ENCODE measurements at places on chromosomes 3 and 15.

GRCh38 chr3:37586280-37586679 is 275.4 kb upstream of the CTDSPL start:
- no peak for DNase-seq

- DNase-seq: no peak
These were observed 30.1 kb downstream of the IGF1R start for GRCh38 chr15:98678484-98678883.

- no peak for DNase-seq
These were observed 315.0 kb upstream of the LRRFIP2 start for GRCh38 chr3:37489355-37489754.

DNA sequence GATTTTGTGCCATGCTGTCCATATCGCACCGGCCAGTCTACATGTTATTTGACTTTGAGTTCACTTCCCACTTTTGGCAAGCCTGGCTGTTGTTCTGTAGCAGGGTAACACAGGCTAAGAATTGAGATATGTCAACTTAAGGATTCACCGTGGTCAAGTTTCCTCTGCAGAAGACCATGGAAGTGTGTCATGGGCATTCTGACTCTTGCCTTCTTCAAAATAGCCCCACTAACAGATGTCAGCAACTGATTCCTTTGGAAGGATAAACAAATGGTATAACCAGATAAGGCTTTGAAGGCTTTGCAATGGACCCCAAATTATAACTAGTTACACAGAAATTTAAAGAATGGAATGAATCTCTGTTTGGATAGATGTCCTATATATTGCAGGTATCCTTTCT is 20.1 kb upstream of the CD47 start:
- no peak for DNase-seq

DNA sequence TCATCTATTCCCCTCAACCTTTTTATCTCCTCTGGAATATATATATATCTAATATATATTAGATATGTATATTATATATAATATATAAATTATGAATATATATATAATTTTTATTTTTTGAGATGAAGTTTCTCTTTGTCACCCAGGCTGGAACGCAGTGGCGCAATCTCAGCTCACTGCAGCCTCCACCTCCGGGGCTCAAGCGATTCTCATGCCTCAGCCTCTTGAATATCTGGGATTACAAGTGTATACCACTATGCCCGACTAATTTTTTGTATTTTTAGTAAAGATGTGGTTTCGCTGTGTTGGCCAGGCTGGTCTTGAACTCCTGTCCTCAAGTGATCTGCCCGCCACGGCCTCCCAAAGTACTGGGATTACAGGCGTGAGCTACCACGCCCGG is 22.2 kb downstream of the PXYLP1 start:
- no peak for DNase-seq
